GM18507 (cell line): ENCODE measurements at places on chromosomes 16 and 17.

DNA sequence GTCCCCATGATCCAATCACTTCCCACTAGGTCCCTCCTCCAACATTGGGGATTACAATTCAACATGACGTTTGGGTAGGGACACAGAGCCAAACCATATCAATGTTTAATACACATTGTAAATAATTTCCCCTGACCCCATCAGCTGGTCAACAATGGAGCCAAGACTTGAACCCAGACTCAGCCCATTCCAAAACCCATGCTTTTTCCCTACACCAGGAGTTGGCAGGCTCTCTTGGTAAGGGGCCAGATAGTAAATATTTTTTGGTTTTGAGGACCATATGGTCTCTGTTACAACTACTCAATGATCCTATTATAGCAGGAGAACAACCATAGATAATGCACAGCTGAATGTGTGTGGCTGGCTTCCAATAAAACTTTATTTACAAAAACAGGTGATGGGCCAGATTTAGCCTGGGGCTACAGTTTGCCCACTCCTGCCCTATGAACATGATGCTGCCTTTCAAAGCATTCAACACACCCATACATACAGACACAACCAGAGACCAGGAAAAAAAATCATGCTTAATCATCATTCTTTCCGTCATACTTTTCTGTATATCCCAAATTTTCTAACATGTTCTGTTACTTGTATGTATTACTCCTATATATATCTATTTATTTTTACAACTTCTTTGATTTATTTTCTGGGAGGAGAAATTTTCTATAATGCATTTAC lies 22.1 kb upstream of the MSI2 start:
- no peak for DNase-seq

GRCh38 chr17:59680314-59680713 lies 26.9 kb downstream of the PTRH2 start:
- no peak for DNase-seq

- peak; percentile 49 for DNase-seq
Measured at GRCh38 chr17:9924735-9925191, 19.7 kb upstream of the RCVRN start.

GRCh38 chr17:79045842-79046196 lies 21.9 kb downstream of the C1QTNF1 start:
- peak; percentile 50 for DNase-seq

GRCh38 chr17:55237841-55238178 lies 26.9 kb upstream of the HLF start:
- DNase-seq = no peak

DNA sequence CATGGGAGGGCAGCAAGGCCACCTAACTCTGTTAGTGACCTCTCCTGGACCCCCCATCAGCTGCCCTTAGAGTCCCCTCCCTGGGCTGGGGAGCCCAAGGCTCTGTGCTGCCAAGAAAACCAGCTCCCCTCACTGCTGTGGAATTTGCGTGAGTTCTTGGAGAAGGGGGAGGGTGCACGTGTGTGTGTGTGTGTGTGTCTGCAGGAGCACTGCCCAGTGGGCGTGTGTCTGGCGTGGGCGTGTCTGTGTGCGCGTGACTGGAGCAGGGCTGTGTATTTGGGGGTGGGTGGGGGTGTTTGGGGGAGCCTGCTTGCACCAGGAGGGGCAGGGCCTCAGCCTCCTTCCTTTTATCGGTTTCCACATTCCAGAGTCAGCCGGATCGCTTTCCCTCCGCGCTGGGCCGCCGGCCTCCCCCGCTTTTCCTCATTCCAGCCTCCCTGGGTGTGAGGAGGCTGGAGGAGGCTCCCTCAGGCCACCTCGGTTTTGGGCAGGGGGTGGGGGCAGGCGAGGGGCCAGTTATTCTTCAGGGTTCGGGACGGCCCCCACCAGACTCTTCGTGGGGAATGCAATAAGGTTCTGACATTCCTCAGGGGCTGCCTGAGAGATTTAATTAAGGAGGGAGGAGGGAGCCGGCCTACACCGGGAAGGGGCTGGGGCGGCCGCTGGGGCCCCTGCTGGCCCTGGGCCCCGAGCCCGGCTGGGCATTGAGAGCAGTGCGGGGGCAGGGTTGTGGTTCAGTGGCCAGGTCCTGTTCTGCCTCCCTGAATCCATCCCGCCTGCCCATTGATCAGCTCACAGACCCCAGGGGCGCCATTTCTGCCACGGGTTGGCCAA lies 2.5 kb downstream of the VASN start:
- DNase-seq = no peak

GRCh38 chr16:57235128-57236021 lies 9.7 kb upstream of the ARL2BP start:
- DNase-seq = no peak

DNA sequence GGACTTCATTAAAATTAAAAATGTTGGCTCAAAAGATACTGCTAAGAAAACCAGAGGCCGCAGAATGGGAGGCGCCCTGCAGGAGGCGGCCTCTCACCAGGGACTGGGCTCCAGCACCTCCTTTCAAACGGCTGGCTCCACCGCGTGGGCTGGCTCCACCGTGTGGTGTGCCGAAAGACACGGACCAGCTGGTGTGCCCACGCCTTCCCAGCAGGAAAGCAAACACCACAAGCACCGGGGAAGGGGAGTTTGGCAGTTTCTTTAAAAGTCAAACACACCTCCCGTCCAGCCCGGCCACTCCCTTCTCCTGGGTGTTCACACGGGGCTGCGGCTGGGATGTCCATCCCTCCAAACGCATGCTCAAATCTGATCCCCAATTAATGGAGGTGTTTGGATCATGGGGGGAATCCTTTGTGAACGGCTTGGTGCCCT lies 13.9 kb downstream of the HAGH start:
- DNase-seq = no peak

DNA sequence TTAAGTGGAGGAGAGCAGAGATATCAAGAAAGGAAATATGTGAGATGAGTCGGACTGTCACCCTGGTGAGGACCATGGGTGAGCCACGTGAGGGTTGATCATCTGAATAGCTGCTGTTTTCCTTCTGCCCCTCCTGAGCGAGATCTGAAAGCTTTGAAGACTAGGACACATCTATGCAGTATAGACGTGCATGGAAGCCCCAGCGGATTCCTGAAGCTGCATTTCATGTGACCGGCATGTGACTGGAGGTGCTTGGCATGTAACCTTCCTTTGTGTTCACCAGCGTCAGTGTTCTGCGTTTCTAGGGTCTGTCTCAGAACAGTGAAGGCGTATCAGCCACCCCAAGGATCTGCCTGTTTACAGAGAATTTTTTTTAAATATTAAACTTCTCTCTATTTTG lies 75.1 kb downstream of the MSI2 start:
- DNase-seq = no peak

- DNase-seq = no peak
Measured at GRCh38 chr17:56599566-56599965, 6.1 kb downstream of the NOG start.

DNA sequence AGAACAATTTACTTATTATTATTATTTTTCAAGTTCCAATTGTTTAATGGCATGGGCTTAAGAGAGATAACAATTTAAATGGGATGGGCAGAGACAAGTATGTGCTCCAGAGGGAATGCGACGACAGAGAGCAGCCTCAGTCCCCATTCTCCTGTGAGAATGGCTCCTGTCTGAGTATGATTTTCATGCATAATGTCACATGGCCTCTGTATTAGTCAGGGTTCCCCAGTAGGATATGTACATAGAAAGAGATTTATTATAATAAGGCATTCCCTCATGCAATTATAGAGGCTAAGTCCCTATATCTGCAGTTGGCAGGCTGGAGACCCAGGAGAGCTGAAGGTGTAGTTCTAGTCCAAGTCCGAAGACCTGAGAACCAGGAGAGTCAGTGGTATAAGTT lies 22.9 kb upstream of the NKD1 start:
- DNase-seq = no peak

DNA sequence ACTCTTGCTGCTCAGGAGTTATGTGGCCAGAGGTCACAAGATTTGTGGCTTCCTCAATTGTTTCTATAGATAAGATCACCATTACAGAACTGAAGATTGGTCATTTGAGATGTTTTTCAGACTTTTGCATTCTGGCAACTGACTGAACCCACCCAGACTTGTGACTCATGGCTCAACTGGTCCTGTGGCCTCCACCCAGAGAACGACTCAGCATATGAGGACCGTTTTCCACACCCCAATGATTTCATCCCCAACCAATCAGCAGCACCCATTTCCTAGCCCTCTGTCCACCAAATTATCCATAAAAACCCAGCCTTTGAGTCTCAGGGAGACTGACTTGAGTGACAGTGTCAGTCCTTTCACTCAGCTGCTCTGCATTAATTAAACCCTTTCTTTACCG lies 143.2 kb upstream of the ASIC2 start:
- no peak for DNase-seq

DNA sequence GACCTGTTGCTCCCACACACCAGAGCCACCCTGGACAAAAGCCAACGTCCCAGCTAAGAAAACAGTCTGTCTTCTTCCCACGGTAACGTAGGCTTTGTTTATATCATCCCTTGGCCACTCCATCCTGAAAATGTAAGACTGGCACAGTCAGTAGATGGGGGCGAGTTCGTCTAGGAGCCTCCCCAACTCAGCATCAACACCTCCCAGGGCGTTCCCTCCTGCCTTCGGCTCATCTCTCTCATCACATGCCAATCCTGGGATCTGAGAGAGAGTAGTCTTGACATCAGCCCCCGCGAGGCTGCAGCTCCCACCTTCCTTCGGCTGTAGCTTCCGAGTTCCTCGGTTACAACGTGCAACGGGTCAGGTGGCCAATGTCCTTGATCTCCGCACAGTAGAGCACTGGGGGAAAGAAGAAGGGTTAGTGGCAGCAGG lies 894 bp downstream of the RNF227 start:
- DNase-seq = no peak

GRCh38 chr17:34993031-34993430 lies 12.7 kb downstream of the LIG3 start:
- no peak for DNase-seq

DNA sequence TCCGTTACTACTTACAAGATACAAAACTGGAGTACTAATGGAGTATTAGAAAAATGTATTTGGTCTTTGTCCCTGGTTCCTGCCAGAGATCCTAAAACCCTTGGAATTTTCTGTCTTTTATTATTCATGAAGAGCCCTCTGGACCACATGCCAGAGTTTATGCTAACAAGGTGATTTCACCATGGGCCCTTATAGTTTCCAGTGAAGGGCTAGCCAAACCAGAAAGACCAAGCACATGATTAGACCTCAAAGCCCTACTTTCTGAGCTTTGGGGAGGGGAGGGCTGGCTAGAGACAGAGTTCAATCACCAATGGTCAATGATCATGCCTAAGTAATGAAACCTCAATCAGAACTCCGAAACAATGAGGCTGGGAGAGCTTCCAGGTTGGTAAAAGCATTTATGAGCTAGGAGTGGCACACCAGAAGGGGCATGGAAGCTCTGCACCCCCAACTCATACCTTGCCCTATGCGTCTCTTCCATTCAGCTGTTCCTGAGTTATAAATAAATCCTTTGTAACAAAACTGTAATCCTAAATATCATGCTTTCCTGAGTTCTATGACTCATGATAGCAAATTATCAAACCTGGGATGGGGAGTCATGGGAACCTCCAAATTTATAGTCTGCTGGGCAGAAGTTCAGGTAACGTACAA lies 10.4 kb downstream of the DCUN1D3 start:
- DNase-seq = no peak

DNA sequence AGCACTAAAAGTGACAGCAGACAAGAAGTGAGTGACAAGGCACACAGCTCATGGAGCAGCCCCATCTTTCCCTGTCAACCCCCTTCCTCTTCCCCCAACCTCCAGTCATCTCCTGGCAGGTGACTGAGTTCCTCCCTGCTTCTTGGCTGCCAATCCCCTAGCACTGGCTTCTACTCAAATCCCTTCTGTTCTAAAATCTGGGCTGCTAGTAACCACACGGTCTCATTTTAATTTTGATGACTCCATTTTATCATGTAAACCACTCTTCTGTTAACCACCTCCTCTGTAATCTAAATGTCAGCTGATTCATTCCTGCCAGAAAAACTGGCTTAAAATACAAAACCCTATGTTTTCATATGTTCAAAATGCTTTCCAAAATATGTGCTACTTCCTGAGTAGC lies 419.8 kb upstream of the MON1B start:
- no peak for DNase-seq

DNA sequence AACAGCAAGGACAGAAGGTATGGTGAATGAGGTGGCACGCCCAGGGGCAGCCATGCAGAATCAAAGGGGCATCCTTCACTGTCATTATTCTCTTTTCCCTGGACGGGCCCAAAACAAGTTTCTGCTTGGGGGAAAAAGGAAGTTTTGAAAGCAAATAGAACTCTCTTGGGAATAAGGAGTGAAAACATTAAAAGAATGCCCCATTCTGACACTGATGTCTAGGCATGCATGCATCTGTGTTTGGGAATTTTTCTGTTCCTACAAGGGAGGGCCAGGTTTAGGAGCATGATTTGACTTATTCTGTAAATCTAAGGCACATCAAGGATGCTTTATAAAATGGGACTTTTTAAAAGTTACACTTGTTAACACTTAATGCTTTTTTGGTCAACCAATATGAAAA lies 34.3 kb upstream of the SLC12A3 start:
- DNase-seq = no peak

GRCh38 chr16:87333581-87334331 lies 16.6 kb upstream of the C16orf95 start:
- no peak for DNase-seq

DNA sequence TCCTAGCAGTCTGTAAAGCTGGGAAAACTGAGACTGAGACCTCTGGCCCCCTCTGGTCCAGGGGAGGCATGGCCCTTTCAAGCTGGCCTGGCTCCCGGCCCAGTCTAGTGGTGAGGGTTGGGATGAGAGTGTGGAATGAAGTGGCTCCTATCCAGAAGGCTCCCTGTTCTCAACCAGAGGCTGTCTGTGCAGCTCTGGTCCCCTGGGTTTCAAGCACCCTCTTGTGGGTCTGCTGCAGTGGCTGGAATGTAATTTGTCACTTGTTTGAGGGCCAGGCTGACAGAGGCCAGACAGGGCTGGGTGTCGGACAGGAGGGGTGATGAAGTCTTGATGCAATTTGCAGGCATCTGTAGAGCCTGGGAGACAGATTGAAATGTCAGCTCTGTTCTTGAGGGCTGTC lies 22.1 kb upstream of the PHF12 start:
- DNase-seq = no peak

- DNase-seq = no peak
Measured at GRCh38 chr17:77874303-77875050, 84.0 kb upstream of the TNRC6C start.

DNA sequence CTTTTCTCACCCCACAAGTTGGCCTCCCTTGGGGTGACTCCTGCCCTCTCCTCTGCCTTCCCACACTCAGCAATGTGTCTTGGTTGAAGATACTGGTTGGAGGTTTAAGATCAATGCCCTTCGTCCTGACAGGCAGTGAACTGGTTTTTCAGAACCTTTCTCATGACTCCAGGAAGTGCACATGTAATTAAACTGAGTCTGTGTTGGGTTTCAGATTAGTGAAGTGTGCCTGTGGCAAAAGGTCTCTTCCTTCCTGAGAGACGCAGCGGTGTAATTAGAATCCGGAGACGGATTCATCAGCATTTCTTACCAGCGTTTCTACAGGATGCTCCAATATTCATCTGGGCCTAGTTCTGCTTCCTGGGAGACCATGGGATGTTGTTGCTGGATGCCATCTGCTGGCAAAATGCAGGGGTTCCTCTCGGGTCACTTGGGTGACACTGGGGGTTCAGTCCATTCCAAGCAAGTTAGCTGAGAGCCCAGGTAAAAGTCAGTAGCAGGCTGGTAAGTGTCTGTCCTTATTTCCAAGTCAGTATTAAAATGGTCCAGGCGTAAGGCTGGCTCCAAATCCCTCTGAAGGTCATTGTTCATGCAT lies 233.3 kb downstream of the XYLT1 start:
- no peak for DNase-seq

GRCh38 chr16:57947261-57947660 lies 23.7 kb downstream of the CNGB1 start:
- no peak for DNase-seq
